Stimulated activated naive CD4-positive, alpha-beta T cell treated with Interleukin-2 at 50 U/mL for 16 hours (primary cell): ENCODE measurements at places on chromosomes 13 and 19.

- DNase-seq, result no peak
These were observed 18.7 kb upstream of the TINCR start for GRCh38 chr19:5586300-5587070.

DNA sequence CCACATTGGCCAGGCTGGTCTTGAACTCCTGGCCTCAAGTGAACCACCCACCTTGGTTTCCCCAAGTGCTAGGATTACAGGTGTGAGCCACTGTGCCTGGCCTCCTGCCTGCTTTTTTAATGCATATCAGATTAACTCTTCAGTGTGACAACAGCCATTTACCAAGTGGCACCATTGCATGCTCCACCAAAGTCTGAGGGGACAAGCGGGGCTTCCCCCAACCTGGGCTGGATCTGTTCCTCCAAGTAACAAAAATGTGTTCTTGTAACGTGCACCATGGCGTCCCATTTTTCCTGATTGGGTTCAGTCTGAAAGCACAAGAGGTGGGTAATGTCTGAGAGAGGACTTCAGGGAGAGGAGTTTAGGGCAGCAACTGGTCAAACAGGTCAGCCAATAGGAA is 77.8 kb downstream of the TEX29 start:
- no peak for DNase-seq

GRCh38 chr13:80030491-80030890 is 310.4 kb downstream of the SPRY2 start:
- no peak for DNase-seq

DNA sequence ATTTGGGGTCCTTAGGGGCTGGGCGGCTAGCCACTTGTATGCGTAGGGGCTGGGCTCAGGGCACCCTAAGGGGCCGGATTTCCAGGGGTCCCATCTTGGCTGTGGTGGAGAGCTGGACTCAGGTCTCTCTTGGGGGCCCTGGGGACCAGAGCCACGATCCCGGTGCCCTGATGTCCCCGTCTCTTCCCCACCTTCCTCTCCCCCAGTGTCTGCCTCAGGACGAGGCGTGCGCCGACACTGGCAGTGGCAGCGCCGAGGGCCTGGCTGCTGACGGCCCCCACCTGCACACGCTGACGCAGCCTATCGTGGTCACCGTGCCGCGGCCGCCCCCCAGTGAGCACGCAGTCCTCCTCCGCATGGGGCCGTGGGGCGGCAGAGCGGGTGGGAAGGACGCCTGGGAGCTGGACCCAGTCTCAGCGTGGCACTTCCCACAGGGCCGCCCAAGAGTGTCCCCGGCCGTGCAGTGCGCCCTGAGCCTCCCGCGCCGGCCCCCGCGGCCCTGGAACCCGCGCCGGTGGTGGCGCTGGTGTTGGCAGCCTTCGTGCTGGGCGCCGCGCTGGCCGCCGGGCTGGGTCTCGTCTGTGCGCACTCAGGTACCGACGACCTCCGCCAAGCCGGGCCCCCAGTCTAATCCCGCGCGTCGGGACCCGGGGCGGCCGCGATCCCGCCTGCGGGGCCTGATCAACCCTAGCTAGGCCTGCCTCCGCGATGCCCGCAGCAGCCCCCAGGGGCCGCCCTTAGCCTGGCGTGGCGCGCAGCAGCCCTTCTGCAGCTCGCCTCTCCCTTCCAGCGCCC is 2.7 kb upstream of the SNAPC2 start:
- peak; percentile 52 for DNase-seq

DNA sequence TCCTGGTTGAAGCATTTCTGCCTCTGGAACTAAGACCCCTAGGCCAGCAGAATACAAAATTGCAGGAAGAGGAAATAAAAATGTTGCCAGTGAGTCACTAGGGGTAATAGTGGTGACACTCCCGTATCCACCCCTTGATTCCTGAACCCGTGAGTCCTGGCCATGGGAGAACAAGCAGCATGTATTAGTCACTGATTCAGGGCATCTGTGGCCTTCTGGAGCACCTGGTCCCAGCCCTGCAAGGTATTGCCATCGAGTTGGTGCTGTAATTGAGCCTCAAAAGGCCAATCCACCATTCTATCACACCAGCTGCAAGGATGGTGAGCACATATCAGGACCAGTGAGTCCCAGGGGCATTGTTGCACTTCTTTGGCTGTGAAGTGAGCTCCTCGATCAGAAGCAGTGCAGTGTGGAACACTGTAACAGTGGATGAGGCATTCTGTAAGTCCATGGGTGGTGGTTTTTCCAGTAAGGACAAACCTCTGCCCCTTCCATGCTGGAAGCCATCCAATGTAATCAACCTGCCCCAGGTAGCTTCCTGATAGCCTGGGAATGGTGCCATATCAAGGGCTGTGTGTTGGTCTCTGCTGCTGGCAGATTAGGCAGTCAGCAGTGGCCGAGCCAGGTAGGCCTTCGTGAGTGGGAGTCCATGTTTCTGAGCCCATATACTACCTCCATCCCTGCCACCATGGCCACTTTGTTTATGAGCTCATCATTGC is 39.6 kb downstream of the C1QTNF9 start:
- DNase-seq, result no peak

- DNase-seq, result no peak
These were observed 21.9 kb upstream of the WTIP start for GRCh38 chr19:34459614-34460013.

DNA sequence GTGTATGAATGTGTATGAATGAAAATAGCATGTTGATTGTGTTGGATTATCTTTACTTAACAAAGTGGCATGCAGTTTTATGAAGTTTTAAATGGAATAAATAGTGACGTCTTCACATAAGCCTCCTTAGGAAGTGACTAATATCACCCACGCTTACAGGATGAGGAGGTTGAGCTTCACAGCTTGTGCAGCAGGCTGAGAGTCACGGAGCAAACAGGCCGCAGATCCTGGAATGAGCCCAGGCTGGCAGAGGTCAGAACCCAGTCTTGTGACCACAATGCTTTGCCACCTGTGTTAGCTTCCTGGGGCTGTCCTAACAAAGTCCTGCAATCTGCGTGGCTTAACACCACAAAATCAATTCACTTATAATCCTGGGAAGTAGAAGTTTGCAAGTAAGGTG is 20.8 kb downstream of the LAIR2 start:
- DNase-seq, result no peak

- no peak for DNase-seq
These were observed 79.6 kb downstream of the LACC1 start for GRCh38 chr13:43959291-43959690.

DNA sequence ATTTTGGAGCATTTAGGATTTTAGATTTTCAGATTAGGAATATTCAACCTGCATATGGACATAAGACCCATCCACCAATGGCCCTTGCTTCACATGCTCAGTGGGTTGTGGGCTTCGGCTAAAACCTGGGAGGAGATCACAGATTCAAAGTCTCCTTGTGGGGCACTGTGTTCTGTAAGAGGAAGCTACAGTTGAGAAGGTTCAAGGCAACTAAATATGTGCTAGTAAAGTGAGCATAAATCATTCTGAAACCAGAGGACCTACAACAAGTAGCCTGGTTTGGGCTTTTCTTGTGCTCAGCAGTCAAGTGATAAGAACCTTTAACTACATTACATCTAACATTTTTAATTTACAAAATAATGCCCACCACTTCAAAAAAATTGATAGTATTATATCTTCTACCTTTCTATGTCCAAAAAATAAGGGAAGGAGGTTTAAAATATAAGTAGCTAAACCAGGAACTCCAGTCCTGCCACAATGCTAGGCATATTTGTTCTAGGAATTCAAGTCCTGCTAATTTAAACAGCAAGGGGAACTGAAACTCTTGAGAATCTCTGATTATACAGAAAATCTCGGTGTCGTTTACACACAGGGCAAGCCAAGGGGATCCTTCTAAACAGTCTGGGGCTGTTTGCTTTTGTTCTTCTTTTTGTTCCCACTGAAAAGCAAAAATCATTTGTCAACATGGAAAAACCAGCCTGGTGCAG is 36.6 kb downstream of the FOXO1 start:
- DNase-seq, result no peak

DNA sequence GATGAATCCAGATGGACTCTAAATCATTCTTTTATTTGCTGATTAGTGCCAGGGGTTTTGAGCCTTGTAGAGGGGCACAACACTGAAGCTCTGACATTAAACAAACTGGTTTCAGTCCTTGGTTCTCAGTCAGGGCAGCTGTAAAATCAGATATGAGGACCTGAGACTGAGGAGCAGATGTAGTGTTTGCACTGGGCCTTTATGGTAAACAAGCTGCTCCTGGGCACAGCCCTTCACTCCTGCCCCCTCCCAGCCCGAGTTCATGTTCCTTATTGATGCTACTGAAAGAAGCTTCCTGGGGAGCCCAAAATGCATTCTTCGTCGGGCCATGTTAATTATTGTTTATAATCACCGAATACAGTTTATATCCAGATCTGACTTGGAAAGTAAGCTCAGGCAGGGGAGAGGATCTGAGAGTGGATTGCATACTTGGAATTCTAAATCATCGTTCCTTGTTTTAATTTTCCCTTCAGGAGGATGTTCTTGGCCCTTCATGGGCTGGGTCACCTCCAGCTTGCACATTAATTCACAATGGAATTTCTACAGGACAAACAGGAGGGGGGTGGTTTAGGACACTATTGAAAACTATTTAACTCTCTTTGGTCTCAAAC is 213.5 kb downstream of the FGF9 start:
- no peak for DNase-seq

DNA sequence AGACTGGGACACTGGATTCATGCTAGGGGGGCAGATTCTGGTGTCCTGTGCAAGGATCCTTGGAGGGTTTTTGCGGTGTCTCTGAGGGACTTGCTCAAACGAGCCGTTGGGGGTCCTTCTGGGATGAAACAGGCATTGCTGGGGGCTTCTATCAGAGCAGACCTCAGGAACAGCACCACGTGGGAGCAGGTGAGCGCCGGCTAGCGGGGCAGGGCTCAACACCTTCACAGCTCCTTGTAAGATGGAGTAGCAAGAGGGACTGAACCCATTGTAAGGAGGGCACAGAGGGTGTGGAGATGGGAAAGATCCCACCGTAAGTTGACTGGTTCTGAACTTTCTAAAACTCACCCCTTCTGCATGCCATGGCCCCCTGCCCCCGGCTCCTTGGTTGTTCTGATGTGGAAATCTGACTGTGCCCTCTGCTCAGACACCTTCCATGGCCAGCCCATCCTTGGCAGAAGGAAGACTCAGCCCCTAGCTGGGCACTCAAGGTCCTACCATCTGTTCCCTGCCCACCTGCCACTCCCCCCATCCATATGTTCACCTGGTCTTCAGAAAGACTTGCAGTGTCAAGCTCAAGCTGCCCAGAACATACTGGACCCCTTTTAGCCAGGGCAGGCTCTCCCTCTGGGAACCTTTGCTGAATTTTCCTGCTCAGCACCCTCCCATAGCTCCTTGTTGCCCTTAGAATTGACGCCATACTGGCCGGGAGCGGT is 1.2 kb downstream of the SLC27A1 start:
- no peak for DNase-seq

DNA sequence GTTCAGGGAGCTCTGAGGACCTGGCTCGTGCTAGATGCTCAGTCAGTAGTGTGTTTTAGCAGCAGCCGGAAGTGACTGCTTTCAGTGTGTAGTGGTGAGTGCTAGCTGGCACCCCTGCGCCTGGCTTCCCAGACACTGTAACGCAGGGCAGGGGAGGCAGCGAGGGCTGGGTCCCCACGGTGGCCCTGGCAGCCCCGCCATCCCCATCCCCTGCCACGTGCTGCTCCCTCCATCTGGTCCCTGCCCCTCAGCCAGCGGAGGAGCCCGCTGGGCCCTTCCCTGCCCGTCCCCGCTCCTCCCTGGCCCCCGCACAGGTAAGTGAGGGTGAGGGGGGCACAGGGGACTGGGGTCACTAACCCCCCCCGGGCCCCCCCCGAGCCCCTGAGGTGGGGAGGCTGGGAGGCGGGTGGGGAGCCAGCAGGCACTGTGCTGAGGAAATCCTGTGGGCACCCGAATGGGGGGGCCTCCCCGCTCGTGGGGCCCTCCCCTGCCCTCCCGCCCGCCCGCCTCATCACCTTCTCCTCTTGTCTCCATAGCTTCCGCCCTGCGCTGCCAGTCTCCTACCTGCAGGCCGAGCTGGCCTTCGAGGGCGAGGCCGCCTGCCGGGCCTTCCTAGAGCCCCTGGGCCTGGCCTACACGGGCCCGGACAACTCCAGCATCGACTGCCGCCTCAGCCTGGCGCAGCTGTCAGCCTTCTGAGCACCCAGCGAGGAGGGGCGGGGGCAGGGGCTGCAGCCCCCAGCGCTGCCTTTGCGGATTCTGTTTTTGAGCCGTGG is 3.2 kb downstream of the LENG9 start:
- no peak for DNase-seq

- peak; percentile 43 for DNase-seq
These were observed 4.2 kb downstream of the ZNF506 start for GRCh38 chr19:19817357-19817756.

GRCh38 chr13:36778083-36778671 is 40.8 kb upstream of the RFXAP start:
- DNase-seq, result no peak

DNA sequence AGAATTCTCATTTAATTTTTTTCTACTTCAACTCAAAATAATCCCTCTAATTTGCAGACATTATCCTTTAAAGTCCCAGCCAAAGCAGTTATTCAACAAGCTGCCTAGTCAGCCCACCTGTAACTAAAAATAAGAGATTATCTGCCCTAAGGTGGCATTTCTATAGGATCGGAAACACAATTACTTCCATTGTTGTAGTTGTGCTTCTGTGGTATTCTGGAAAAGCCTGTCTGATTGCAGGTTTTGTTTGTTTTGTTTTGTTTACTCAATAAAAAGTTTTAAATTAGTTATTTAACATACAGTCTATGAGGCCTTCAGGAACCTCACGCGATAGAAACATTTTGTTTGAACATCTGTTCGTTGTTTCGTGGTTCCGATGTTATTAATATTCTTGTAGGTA is 101.0 kb downstream of the ZIC5 start:
- DNase-seq, result no peak

GRCh38 chr13:99614465-99614885 is 113.2 kb downstream of the TM9SF2 start:
- no peak for DNase-seq

GRCh38 chr19:46404055-46404752 is 9.2 kb downstream of the CCDC8 start:
- DNase-seq, result no peak

DNA sequence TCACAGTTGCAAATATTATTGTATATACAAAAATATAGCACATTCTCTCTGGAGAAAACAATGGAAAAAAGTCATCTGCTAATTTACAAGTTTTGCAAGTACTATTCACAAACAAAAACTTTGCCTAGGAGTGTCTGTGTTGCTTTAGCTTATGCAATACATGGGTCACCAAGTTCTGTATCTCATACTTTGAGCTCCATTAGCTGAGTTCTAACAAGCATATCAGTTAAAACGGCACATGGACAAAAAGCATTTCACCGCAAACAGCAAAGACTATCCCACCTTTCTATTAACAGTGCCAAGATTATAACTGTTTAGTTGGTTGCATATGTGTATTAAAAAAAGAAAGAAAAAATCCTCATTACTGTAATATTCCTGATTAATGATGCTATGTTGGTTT is 4.6 kb downstream of the SPRY2 start:
- DNase-seq, result no peak

DNA sequence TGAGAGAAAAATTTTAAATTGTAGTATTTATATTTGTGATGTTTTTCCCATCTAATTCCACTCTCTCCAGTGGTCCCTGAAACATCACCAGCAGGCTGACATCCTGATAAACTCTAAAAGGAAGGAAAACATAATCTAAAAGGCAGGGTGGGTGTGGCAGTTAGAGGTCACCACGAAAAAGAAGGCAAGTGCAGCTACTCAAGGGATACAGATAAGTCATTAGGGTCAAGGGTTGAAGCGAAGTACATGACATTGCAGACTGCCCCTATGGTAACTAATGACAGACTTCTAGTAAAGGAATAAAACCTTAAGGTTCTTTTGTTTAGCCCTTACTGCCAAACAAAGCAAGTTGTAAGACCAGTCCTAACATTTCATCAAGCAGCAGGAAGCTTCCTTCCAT is 6.0 kb upstream of the NEK3 start:
- DNase-seq, result no peak
